Activated T-helper 1 cell treated with anti-CD3 and anti-CD28 coated beads, Interleukin-12 subunit alpha, Interleukin-12 subunit beta, Interleukin-2, Interleukin-4 antibody, amounts not matched to agents 30 ng/mL and 10 ng/mL and 1 ng/mL, durations not matched to agents 14 hours and 24 hours and 36 hours (primary cell): ENCODE measurements at places on chromosomes 3 and 15.

- DNase-seq: no peak
Measured at GRCh38 chr3:14553871-14554270, 13.7 kb upstream of the GRIP2 start.

DNA sequence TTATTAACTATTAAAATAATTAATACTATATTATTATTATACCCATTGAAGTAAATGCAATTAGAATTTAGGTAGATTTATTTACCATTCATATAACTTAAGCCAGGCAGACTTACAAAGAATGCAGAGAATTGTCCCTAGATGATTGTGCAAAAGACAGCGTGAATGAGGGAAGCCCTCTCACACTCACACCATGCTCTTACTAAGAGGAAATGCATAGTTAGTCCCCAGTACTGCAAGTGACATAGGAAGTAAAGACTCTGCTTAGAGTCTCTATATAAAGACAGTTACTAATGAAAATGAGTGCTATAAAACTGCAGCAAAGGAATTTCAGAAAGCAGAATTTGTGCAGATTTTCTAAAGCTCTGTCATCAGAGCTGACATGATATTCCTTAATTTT lies 270.4 kb downstream of the ZBBX start:
- DNase-seq: no peak

- no peak for DNase-seq
Measured at GRCh38 chr15:101322016-101322695, 27.1 kb upstream of the SNRPA1 start.

GRCh38 chr3:58034738-58035523 lies 26.7 kb downstream of the FLNB start:
- DNase-seq: peak; percentile 66

- DNase-seq: no peak
Measured at GRCh38 chr15:68186671-68187397, 18.3 kb downstream of the CALML4 start.

- no peak for DNase-seq
Measured at GRCh38 chr3:104411757-104412156, 955.0 kb upstream of the ALCAM start.

DNA sequence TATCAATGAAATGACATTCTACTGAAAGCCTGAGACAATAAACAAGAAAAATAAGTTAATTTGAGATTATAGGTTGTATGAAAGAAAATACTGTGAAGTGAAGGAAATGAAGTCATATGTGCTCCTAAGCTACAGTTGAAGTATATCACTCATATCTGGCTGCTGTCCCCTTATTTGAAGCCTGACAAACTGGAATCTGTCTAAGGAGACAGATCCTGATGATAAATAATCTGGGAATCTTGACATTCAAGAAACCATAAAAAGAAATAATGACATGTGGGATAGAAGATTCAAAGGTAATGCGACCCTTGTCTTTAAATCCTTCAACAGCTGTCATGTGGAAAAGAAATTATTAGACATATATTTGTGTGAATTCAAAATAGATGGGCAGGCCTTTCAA lies 424.5 kb upstream of the LMCD1 start:
- DNase-seq: no peak

GRCh38 chr3:190497811-190498210 lies 16.1 kb upstream of the IL1RAP start:
- DNase-seq: no peak

GRCh38 chr3:191020730-191021396 lies 158.4 kb upstream of the GMNC start:
- no peak for DNase-seq

DNA sequence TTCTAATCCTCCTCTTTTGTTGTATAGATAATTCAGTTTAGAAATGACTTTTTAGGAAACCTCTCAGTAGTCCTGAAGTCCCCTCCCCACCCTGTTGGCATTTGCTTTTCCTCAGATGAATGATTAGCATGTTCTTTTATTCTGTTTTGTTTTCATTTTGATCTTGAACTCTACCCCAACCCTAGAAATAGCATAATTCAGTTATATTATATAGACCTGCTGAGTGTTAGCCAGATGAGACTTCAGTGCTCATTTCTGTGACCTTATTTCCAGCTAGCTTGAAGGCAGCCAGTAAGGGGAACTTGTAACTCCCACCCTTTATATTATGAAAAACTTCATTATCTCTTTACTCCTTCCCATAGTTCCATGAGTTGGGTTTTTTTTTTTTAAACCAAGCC lies 41.2 kb downstream of the SNRK start:
- no peak for DNase-seq

DNA sequence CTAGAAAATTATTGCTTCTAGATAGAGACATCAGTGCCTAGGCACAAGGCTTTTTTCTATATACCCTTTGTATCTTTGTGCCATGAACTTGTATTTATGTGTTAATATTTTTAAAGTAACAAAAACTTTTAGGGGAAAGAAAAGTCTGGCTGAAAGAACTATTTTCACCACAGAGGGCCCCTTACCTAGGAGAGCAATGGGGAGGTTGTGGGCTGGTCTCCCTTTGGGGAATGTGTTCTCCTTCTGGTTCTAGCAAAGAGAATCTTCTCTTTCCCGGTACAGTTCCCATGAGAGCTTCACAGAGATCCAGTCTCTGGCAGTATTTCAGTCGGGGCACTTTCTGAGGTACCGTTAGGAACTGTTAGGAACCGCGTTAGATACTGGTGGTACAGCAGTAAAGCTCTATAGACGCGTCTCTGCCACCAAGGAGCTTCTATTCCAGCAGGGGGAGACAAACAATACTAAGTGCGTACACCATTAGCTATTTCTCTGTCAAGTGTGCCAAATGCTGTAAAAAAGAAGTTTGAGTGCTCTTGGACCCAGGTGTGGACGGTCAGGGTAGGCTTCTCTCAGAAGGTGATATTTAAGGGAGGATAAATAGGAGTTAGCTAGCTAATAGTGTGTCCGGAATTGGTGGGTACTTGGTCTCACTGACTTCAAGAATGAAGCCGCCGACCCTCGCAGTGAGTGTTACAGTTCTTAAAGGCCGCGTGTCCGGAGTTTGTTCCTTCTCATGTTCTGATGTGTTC lies 4.6 kb upstream of the EPB42 start:
- peak; percentile 36 for DNase-seq

DNA sequence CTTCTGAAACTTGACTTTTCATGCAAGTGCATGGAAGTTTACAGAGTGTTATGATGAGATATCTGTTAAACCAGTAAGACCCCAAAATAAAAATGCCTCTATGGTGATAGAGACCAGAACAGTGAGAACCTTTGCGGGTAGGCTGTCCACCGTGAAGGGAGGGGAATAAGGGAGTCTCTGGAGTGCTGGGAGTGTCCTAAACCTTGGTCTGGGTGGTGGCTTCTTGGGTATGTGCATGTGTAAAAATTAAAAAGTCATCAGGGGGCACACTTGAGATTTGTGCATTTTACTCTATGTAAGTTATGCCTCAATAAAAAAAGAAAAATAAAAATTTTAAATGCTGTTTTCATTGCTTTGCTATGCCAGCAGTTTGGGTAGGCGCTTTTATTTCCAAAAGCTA lies 38.2 kb upstream of the BNC1 start:
- DNase-seq: no peak

DNA sequence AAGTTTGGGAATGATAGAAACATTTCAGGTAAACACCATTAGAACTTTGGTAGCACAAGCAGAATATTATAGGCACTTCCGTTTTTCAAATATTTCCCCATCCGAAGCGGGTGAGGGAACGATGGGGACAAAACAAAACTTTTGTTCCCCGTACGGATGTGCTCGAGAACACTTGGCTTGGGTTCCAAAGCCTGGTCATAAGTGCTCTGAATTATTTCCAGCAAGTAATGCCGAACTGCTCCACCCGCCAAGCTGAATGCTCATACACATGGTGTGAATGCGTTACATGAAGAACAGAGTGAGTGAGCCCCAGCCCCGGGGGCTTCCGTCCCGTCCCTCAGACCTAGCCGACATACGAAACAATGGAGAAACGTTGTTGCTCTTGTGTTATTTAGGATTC lies 438.2 kb upstream of the ARRDC4 start:
- no peak for DNase-seq
